ENCODE measurements at places on chromosomes 11 and 22. TPM values are rescaled to one million over a fixed set of nuclear protein-coding genes. Genes with fewer than 3 reads are reported as not detected.

CAPN5 gene
- 16.1 TPM for total RNA-seq

- DNase-seq = no peak
Observed at GRCh38 chr22:37418627-37419369, 8.5 kb downstream of the ELFN2 start.

DNA sequence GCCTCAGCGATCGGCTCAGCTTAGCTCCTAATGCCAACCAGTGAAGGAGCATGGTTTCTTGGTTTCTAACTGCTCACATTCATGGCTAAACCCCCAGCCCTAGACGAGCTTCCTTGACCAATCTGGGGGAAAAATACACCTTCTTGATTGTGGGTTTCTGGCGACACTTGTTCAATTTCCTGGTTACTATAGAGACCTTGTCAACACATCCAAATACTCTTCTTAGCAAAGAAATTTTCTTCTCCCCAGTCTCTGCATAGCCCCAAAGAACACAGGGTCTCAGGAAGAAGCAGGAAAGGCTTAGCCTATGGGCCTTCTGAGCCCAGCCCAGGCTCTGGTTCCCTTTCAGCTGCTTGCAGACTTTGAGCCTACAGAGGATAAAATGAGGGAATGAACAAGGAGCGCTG is 88.5 kb upstream of the SYT13 start:
- no peak for DNase-seq

TCIRG1 gene
- total RNA-seq = 63.4 TPM

GRCh38 chr22:43819931-43820640 is 8.0 kb upstream of the EFCAB6 start:
- peak; percentile 34 for DNase-seq

DNA sequence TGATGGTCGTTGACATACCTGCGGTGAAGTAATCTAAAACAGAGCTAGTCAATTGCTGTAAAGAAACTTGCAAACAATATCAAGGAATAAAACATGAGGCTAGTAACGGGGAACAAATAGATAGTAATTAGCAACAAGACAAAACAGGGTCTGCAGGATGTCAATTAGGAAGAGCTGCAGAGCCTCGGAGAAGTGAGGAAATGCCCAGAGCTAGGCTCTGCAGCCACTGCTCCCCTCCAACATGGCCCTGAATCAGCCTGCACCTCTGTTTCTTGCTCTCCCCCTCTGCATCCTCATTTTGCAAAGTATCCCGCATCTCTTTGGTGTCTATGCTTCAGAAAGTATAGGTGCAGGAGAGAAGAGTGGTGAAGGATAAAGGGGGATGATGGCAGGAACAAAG is 507.4 kb upstream of the FAT3 start:
- no peak for DNase-seq

DNA sequence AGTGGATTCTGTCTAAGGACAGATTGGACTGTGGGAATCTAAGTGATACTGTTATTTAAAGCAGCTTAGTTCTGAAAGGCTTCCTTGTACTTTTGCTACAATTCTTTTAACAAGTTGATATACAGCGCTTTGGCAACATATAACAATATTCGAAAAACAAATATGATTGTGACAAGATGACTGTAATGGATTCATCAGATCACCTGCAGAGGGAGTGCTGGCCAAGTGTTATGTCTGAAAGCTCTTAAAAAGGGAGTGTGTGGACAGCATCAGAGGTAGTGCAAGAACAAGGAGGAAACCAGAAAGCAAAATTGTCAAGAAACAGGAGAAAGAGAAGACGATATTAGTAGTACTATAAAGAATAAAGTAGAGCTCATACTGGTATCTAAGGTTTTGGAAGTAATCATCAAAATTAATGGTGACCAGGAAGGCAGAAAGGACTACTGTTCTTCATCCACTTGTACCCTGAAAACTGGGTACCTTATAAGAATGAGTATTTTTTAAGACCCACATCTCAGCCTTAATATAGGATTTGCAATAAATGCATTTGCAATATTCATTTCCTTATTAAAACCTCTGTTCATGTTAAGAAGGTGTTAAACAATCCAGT is 1112.0 kb upstream of the CCDC90B start:
- no peak for DNase-seq

Measured in mesothelial cell of epicardium (in vitro differentiated cells).